ENCODE measurements at places on chromosomes 1 and 21.

DNA sequence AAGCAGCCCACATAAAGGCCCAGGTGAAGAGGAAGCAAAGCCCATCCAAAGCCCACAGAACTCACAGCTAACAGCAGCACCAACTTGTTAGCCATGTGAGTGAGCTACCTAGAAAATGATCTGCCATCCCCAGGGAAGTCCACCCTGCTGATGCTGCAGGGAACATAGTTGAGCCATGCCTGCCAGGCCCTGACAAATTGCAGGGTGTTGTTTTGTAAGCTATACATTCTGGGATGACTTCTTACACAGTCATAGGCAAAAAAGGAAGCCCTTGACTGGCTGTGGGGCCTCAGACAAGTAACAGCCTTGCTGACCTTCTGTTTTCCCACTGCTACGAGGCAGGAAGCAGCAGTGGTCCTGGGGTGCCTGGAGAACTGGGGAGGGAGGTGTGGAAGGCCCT lies 262.7 kb downstream of the MATN1 start:
- no peak for DNase-seq

GRCh38 chr1:66254785-66255184 lies 279.2 kb upstream of the SGIP1 start:
- DNase-seq: no peak

DNA sequence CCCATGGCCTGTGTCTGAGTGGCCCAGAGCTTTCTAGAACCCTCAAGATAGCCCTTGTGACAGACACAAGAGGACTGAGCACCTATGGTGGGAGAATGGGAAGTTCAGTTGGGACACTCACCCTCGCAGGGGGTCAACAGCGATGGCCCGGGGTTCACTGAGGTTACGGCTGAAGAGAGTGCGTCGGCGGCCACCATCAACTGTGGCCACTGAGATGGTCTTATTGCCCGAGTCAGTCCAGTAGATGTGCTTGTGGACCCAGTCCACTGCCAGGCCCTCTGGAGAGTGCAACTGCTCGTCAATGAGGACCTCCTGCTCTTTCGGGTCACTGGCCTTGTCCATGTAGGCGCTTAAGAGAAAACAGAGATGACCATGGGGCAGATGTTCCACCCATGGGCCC lies 25.7 kb upstream of the MAGOH start:
- DNase-seq: no peak

GRCh38 chr1:92503926-92504285 lies 17.2 kb upstream of the GFI1 start:
- no peak for DNase-seq

DNA sequence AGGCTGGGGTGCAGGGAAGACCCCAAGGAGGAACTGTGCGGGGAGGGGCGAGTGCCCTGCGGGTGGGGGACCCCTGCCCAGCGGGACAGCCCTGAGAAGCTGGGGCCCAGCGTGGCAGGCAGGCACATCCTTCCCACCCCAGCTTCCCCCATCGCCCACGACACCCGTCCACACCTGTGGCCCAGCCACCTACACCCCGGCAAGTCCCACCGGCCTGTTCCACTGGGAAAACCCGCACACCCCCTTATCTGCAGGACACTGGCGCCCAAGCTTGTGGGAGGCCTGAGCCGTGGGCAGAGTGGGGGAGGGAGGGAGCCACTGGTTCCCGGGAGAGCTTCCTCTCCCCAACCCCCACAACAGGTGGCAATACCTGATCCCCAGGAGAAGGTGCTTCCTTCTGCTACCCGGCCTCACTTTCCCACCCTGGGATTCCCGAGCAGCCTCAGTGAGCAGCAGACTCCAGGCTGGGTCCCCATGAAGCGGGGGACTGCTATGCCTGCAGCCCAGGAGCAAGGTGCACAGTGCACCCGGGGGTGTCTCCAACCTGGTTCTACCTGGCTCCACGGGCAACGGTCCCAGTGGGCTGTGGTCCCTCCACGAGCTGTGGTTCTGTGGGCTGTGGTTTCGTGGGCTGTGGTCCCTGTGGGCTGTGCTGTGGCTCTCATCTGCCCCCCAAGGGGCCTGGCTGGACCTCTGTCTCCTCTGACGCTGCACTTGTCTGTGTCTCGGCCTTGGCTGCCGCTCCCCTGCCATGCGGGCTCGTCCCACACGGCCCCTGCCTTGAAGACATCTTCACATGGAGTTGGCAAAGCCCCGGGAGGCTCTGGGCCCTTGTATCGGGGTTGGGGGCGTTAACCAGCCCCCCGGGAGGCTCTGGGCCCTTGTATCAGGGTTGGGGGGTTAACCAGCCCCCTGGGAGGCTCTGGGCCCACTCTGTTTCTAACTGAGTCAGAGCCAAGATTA lies 37.8 kb upstream of the POFUT2 start:
- DNase-seq: no peak

GRCh38 chr1:110967256-110967655 lies 3.5 kb upstream of the LRIF1 start:
- DNase-seq: no peak

DNA sequence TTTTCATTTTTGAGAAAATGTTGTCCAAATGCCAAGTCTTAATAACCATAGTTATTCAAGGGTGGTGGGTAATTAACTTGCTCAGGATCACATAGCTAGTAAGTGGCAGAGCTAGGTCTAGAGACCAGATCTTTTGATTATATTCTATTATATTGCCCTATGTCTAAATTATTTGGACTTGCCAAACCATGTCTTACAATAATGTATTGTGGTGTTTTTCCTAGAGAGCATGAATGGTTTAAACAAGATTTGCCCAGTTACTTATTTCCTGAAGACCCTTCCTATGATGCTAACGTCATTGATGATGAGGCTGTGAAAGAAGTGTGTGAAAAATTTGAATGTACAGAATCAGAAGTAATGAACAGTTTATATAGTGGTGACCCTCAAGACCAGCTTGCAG lies 58.6 kb downstream of the PRKAA2 start:
- no peak for DNase-seq

GRCh38 chr1:160219062-160219929 lies 14.1 kb downstream of the PEA15 start:
- no peak for DNase-seq

DNA sequence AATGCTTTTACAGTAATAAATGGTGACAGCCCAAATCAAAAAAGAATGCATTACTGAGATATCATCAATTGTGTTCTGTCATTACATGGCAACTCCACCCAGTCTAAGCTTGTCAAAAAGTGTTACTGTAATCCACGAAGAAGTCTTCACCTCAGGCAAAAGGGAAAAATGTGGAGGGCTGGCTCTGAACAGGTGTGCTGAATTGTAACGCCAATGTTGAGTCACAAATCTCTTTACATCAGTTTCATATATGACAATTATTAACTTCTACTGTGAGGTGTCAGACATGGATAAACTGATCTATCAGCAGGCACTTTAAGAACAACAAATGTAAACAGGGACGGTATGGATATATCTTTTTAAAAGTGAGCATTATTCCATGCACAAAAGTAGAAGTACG lies 98.5 kb upstream of the DMRTA2 start:
- DNase-seq: no peak

DNA sequence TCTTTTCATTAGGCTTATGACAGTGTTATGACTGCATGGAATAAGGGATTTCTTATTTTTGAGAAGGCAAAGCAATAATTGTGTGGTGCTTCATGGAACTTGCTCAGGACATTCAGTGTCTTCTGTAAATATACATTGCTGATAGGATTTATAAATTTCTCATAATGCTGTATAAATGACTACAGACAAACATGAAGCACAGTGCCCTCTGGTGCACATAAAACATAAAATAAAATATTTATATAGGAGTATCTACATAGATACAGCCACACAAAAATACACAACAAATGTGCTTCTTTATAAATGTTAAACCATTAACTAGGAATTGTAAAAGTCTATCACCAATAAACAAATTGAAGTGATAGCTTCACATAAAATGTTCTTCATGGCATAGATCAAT lies 24.1 kb downstream of the BRINP3 start:
- no peak for DNase-seq

DNA sequence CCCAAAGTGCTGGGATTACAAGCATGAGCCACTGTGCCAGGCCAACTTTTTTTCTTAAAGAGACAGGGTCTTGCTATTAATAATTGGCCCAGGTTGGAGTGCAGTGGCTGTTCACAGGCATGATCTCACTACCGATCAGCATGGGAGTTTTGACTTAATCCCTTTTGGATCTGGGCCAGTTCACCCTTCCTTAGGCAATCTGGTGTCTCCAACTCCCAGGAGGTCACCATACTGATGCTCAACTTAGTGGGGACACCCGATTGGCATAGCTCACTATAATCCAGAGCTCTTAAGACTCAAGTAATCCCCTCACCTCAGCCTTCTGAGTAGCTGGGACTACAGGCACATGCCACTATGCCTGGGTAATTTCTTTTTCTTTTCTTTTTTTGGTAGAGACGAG lies 64.2 kb upstream of the SCYL3 start:
- DNase-seq: no peak

- no peak for DNase-seq
Measured at GRCh38 chr1:204294357-204294756, 65.4 kb downstream of the PLEKHA6 start.

DNA sequence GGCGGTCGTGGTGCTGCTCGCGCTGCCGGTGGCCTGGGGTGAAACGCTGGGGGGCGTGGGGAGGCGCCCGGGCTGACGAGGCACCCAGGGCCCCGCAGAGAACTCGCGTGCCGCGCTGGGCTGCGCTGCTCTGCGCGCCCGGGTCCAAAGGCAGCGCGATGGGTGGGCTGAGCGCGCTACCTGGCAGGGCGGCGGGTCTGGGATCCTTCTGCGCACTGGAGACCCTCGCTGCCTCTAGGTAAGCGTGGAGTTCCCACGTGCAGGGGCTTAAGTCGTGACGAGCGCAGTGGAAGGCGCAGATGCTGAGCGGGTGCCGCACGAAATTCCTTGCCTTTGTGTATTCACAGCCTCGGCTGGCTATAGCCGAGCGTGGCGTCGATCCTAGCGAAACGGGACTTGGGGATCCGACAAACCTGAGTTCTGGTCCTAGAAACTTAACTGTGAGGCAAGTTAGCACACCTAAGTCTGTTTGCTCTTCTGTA lies 24.6 kb downstream of the CR1L start:
- DNase-seq: no peak

DNA sequence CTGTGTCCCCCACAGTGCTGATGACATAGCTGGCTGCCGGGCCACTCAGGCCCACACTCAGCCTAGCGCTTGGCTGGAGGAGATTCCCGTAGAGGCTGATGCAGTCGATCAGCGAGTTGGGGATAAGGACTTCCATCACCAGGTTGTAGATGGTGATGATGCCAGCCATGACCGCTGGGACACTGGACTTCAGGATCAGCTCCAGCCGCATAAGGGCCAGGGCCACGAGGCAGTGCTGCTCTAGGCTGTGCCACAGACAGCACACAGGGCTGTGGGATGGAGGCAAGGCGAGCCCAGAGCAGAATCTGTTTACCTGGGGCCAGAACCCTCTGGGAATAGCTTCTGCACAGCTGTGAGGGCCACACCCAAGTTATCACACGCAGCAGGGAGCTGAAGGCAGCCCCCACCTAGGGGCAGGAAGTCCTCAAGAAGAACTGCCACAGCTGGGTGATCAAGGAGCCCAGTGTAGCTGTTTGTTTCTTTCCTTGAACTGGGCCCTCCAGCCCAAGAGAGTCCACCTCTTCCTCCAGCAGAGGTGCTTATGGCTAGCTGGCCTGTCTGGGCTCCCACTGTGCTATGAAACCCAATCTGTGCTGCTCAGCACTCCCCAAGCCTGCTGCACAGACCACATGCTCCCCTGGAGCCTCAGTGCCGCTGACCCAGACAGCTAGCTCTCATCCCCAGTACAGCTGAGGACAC lies 6.2 kb downstream of the SLC2A1 start:
- no peak for DNase-seq

GRCh38 chr1:198606020-198606438 lies 32.8 kb upstream of the PTPRC start:
- DNase-seq: no peak

- no peak for DNase-seq
Measured at GRCh38 chr1:43445606-43446387, 7.9 kb downstream of the HYI start.

GRCh38 chr1:221162352-221162751 lies 283.1 kb downstream of the HLX start:
- no peak for DNase-seq

GRCh38 chr1:168917796-168918195 lies 188.7 kb upstream of the ATP1B1 start:
- DNase-seq: no peak

DNA sequence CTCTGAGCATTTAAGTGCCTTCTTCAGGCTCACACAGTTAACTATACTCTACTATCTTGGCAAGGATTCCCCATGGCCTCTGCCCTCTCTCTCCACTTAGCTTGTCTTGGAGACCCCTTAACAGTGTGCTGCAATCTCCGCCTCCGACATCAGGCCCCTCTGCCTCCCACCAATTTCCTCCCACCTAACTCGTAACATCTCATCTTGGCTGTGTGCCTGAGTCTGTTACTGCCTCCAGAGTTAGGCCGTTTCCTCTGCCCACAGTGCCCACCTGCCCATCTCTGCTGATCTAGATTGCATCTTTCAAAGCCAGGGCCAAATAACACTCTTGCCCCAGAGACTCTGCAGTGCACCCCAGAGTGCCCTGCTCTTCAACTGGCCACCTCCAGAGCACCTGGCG lies 244.3 kb upstream of the TMEM51 start:
- no peak for DNase-seq

- DNase-seq: no peak
Measured at GRCh38 chr1:212514056-212514614, 81.4 kb downstream of the NENF start.

DNA sequence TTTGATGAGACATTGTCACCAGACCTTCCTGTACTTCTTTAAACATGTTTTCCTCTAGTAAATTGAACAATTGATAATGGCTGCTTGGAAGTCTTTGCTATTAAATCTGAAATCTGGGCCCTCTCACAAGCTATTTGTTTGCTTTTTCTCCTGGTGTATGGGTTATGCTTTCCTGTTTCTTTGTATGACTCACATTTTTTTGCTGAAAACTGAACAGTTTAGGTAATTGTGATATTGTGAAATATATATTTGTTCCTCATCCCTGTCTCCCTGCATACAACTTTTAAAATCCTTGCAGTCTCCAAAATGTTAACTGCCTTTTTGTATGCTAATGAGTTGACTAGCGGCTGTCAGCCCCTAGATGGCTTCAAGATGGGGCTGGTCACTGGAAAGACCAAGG lies 61.6 kb downstream of the MAP3K21 start:
- no peak for DNase-seq

DNA sequence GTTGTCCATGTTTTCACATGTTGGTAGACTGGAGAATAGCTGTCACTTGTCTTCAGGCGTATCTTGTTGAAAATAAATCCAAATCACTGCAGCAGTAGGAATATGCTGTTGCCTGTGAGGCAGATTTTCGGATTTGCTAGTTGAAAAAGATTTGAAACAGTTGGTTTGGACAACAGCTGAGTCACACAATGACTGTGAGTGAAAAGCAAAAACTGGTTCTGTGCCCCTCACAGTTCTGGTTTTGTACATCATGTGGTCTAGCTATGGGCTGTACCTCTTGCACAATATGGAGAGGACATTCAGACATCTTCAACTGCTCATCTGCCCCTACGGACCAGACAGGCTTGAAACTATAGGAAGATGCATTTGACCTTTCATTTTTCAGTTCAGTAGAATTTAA lies 1.8 kb downstream of the ARF1 start:
- no peak for DNase-seq

GRCh38 chr1:224116131-224116530 lies 2.2 kb downstream of the FBXO28 start:
- DNase-seq: no peak

- no peak for DNase-seq
Measured at GRCh38 chr1:34746101-34746500, 8.7 kb upstream of the GJB5 start.

Data from stimulated activated CD8-positive, alpha-beta memory T cell treated with anti-CD3 and anti-CD28 coated beads, Interleukin-12 subunit alpha, Interleukin-12 subunit beta, amount 100 ng/mL, for 1 hour (primary cell).